ENCODE measurements at places on chromosomes 16 and 17.
A peak's percentile ranks its signal among the peaks of the same experiment; 100 is the strongest.

DNA sequence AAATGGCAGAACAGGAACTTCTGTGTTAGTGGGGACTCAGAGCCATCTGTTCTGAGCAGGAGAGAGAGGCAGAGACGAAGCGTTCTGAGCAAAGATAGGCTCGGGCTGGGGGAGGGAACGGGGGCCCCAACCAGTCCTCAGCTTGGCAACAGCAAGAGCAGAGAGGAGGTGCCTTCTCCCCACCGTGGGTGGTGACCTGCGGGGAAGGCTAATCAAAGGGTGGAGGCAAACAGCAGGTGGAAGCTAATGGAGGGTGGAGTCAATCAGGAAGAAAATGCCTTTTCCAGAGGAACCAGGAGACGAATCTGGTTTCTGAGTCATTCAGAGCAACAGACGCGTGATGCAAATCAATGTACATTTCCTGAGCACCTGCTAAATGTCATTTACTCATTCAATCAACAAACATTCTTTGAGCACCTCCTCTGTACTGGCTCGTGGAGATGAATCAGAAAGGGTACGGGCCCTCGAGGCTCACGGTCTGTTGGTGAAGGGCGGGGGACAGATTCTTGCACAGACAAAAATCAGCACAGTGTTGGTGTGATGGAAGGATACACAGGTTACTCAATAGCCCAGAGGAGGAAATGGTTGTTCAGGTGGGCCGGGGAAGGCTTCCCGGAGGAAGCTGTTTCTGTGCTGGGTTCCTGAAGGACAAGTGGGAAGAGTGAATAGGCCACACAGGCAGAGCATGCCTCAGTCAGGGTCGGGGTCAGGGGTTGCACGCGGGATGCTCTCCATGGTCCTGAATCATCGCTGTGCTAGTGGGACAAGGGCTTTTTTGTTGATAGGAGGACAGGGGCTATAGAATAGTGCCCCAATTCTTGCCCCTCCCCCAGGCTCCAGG lies 5.7 kb upstream of the SPNS2 start:
- DNase-seq: no peak

GRCh38 chr17:49434821-49435670 lies 20.4 kb upstream of the PHB1 start:
- DNase-seq: no peak

- no peak for DNase-seq
These were observed 276.5 kb downstream of the XYLT1 start for GRCh38 chr16:17194190-17194780.

GRCh38 chr16:57007530-57007929 lies 18.2 kb downstream of the NLRC5 start:
- DNase-seq: no peak

DNA sequence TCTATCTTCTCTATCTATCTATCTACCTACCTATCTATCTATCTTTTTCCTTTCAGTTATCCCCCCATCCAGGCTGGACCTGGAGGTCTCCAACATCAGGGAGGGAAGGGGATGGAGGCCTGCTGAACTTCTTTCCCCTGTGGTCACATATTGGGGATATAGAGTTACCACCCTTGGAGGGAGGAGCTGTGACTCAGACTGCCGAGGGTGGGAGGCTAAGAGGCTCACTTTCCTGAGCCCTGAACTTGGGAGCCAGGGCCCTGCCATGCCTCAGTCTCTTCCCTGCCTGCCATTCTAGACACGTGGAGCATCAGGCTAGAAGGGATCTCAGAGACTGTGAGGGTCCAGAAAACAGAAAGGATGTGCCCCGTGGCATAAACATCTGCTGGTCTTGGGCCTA lies 8.4 kb downstream of the LRRC3C start:
- DNase-seq: no peak

DNA sequence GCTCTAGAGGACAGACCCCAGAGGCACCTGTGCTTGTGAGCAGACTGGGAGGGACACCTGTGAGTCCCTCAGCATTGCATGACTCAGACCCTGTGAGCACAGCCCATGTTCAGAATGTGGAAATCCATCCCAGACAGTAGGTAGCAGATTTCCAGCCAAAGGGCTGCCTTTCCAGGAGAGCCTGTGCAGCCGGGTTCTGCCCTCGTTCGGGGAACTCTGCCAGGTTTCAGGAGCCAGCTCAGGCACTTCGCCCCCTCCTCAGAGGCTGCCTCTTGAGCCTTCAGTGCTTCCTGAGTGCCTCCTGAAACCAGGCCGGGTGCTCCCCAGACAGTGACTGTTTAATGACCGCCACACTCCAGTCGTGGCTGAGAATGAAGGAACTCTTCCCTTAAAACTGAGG lies 23.3 kb upstream of the SDR42E2 start:
- no peak for DNase-seq

DNA sequence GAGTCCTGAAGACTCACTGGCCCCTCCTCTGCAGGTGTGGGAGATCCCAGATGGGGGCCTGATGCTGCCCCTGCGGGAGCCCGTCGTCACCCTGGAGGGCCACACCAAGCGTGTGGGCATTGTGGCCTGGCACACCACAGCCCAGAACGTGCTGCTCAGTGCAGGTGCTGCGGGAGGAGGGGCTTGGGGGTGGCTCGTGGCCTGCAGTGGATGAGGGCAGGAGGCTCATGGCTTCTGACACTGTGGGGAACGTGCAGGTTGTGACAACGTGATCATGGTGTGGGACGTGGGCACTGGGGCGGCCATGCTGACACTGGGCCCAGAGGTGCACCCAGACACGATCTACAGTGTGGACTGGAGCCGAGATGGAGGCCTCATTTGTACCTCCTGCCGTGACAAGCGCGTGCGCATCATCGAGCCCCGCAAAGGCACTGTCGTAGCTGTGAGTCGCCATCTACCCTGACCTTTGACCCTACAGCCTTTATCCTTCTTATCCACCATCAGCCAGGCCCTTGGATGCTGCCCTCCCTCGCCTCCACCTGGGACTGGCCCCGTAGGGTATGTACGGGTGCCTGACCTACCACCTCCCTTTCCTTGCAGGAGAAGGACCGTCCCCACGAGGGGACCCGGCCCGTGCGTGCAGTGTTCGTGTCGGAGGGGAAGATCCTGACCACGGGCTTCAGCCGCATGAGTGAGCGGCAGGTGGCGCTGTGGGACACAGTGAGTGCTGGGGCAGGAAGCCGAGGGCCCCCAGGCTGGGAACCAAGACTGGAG lies 3.6 kb downstream of the CORO1A start:
- no peak for DNase-seq

DNA sequence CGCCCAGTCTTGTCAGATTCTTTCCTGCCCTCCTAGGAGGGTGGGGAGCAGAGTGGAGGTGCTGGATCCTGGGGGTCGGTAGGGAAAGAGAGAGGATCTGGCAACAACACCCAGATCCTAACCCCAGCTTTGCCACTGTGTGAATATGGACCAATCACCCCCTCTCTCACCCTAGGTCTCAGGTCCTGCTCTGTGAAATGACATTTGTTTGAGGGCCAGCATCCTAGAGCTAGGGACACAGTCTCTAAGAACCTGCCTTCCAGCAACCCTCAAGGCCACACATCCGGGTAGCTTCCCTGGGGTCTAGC lies 28.4 kb upstream of the MAP3K14 start:
- DNase-seq: peak; percentile 37

DNA sequence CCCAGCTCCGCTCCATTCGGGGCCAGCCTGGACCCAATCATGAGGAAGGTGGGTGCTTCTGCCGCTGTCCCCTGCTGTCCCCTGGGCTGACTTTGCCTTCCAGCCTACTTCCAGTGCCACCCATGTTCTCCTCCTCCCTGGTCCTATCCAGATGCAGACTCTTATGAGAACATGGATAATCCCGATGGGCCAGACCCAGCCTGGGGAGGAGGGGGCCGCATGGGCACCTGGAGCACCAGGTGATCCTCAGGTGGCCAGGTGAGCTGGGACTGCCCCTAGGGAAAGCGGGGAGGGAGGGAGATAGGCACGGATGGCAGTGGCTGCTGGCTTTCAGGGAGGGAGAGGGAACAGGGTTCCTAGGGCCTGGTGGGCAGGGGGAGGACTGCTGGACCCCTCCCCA lies 7.0 kb downstream of the CD19 start:
- DNase-seq: no peak
